ENCODE measurements at places on chromosomes 5 and 9. TPM values are rescaled to one million over a fixed set of nuclear protein-coding genes. Genes with fewer than 3 reads are reported as not detected.

WASHC1 gene
- 10.6 TPM for total RNA-seq

GGTA1 gene
- not detected for total RNA-seq

CCL21 gene
- not detected for total RNA-seq

PCDHGC4 gene
- not detected for total RNA-seq

FAM221B gene
- total RNA-seq: not detected

LMX1B gene
- total RNA-seq: 0.67 TPM

CCDC171 gene
- 0.55 TPM for total RNA-seq

SHROOM1 gene
- total RNA-seq: 9.8 TPM

GBA2 gene
- 42.9 TPM for total RNA-seq

ADAMTS19 gene
- not detected for total RNA-seq

ZBED3 gene
- total RNA-seq: 4.2 TPM

SLC25A25 gene
- 8.6 TPM for total RNA-seq

INSL6 gene
- not detected for total RNA-seq

PPP3R2 gene
- total RNA-seq: not detected

PCDHGA7 gene
- total RNA-seq: 0.79 TPM

SAPCD2 gene
- 26.4 TPM for total RNA-seq

OR2V2 gene
- total RNA-seq: not detected

ZCCHC7 gene
- 11.6 TPM for total RNA-seq

AK8 gene
- 1.4 TPM for total RNA-seq

FOXD4L6 gene
- total RNA-seq: not detected

LRRC70 gene
- not detected for total RNA-seq

SPATA31C1 gene
- not detected for total RNA-seq

IL13 gene
- not detected for total RNA-seq

CATSPER3 gene
- total RNA-seq: 0.40 TPM

SLC1A3 gene
- not detected for total RNA-seq

RASGEF1C gene
- 0.50 TPM for total RNA-seq

DAP gene
- 55.5 TPM for total RNA-seq

PCDHB2 gene
- total RNA-seq: 4.5 TPM

CAMK2A gene
- total RNA-seq: 1.1 TPM

SLC34A3 gene
- total RNA-seq: not detected

EIF4EBP3 gene
- 1.8 TPM for total RNA-seq

MYMK gene
- not detected for total RNA-seq

PLPP7 gene
- not detected for total RNA-seq
